ENCODE measurements at places on chromosomes 7 and 10. TPM values are rescaled to one million over a fixed set of nuclear protein-coding genes. Genes with fewer than 3 reads are reported as not detected.

Gene SLC16A12
- not detected for total RNA-seq

Gene TAS2R3
- total RNA-seq = 1.5 TPM

Gene MMD2
- not detected for total RNA-seq

Gene DNAJC30
- total RNA-seq = 9.2 TPM

Gene AGAP6
- total RNA-seq = 22.5 TPM

DNA sequence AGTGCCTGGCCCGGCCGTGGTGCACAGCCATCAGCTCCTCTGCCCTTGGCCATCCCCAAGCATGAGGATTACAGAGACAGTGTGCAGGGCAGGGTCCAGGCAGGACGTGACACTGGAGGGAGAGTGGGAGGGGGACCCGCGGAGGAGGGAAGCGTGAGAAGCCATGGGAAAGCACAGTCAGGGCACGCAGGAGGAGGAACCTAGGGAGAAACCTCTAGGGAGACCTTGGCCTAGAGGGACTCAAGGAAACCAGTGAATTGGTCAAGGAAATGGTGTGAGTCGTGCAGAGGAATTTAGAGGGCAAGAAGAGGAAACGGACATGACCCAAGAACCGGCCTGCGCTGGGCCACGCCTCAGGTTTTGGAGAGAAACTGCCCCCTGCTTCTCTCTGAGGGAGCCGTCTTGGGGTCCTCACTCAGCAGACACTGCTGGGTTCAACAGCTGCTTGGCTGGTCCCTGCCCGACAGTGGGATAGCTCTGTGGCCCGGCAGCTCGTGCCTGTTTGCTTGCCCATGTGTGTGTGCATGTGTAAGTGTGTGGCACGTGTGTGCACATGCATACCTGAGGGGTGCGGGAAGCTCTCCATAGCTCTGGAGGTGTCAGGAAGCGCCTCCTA is 3.2 kb downstream of the OPN4 start:
- no peak for DNase-seq

DNA sequence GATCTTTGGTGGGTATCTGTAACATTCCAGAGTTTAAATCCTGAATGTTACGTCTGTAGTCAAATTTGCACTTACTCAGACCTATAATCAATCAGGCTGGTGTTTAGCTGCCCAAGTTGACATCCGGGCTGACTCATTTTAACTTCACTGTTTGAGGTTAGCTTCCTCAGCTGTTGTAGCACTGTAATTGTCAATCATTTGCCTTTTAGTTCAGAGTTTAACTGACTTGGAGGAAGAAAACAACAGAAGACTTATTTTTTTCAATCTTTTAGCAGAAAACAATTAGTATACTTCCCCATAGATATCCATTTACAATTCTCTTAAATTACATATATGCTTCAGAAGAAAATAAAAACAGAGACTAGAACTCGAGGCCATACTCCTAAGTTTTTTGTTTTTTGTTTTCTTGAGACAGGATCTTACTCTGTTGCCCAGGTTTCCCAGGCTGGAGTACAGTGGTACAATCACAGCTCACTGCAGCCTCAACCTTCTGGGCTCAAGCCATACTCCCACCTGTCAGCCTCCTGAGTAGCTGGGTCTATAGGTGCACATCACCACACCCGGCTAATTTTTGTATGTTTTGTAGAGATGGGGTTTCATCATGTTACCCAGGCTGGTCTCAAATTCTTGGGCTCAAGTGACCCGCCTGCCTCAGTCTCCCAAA is 38.5 kb upstream of the LRRC17 start:
- DNase-seq = peak; percentile 17

- DNase-seq = no peak
Observed at GRCh38 chr7:423312-424260, 96.1 kb downstream of the PDGFA start.

DNA sequence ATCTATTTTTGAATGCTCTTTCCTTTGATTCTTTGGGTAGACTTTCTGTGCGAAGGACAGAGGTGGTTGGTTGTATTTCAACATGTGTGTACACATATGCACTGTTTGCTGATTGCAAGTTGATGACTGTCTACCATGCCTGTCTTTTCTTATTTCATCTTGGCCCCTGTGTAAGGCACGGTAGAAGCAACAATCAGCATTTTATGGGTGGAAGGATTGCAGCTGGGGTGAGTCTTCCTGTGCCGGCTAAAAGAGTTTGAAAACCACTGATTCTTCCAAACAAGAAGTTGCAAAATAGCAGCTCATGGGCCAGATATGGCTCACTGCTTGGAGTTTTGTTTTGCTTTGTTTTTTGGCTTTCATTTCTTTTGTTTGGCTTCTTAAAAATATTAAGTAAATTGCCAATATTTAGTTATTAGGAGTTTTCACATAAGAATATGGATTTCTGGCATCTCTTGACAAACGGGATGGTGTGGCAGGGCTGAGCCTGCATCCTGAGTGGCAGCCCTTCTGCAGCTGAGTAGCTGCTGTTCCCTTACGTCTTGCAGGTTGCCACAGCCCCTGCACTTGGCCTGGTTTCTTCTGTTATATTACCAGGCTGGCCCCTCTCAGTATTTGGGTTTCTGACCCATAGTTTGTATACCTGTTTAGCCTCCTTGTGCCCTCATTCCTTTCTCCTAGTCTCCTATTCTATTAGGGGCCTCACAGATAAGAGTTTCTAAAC is 7.2 kb downstream of the ZNF862 start:
- no peak for DNase-seq

GRCh38 chr10:44814929-44815328 is 96.2 kb upstream of the TMEM72 start:
- no peak for DNase-seq

GRCh38 chr7:135209225-135209834 is 2.0 kb downstream of the WDR91 start:
- no peak for DNase-seq

- DNase-seq = no peak
Observed at GRCh38 chr7:141280100-141280499, 206.2 kb downstream of the TMEM178B start.

GRCh38 chr7:11831736-11832495 is at the start of gene THSD7A:
Gene THSD7A, minus strand, starts transcription at chr7:11832198. Its CDS starts 252 bp downstream, at chr7:11831946.
- DNase-seq = no peak

Measured in activated T-helper 2 cell treated with anti-CD3 and anti-CD28 coated beads, Interferon-gamma antibody, Interleukin-2, Interleukin-4, amounts not matched to agents 10 μg/mL and 5 μg/mL and 100 μg/mL, durations not matched to agents 14 hours and 24 hours and 36 hours (primary cell).